Activated naive CD4-positive, alpha-beta T cell (primary cell): ENCODE measurements at places on chromosomes 1 and 21.

- no peak for DNase-seq
These were observed 41.4 kb downstream of the YARS1 start for GRCh38 chr1:32775640-32776337.

DNA sequence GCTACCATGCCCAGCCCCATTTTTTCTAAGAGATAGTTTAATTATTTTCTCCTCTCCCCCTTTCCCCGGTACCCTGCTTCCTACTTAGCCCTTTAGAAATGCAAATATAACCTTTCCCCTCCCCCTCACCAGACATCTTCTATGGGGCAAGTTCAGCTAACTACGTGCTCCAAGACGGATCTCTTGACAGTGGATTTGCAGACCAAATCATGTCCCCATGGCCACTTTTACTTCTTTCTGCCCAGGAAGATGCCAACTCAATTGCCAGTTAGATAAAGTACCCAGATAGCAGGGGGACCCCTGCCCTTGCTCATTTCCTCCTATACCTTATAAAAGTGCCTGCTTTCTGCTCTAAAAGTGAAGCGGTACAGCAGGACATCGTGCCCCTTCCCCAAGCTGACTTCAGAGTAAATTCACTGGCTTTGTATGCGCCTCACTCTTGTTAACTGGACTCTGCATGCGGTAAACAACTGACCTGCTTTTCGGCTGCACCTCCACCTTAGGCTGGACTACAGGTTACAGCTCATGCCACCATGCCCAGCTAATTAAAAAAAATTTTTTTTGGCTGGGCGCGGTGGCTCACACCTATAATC, 7.4 kb downstream of the DNAJC11 start:
- no peak for DNase-seq

- no peak for DNase-seq
These were observed 10.6 kb upstream of the OLIG2 start for GRCh38 chr21:33015096-33015495.

DNA sequence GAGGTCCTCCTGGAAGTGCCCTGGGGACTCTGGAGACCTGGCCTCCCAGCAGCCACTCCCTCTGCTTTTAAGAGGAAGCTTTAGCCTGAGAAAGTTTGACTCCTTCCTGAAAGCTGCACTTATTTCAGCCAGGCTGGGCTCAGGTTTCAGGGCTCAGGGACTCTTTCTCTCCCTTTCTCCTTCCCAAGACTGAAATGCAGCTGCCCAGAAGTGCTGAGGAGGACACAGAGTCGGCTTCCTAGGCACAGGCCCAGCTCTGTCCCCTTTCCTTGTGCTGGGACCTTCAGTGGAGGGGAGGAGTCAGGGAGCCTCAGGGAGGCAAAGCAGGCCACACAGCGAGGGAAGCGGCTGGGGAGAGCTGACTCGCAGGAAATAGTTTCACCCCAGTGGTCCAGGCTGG, 137.3 kb downstream of the NAV1 start:
- no peak for DNase-seq

DNA sequence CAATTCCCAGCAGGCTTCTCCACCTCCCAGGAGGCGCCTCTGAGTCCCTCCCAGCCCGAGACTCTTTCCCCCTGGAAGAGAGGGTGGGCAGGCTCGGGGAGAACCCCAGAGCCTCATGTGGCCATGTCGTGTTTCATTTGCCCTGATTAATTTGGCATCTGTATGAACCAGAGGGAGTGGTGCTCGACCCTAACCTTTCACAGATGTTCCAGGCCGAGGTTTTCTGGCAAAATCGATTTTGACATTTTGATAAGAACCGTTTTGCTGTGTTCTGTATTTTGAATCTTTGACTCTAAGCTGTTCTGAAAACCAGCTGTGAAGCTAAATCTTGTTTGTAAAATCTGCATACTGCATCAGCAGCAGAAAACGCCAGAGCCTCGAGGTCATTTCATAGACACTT, 367.4 kb downstream of the CAMTA1 start:
- no peak for DNase-seq

- DNase-seq = no peak
These were observed 934 bp downstream of the ASPM start for GRCh38 chr1:197145446-197146024.

DNA sequence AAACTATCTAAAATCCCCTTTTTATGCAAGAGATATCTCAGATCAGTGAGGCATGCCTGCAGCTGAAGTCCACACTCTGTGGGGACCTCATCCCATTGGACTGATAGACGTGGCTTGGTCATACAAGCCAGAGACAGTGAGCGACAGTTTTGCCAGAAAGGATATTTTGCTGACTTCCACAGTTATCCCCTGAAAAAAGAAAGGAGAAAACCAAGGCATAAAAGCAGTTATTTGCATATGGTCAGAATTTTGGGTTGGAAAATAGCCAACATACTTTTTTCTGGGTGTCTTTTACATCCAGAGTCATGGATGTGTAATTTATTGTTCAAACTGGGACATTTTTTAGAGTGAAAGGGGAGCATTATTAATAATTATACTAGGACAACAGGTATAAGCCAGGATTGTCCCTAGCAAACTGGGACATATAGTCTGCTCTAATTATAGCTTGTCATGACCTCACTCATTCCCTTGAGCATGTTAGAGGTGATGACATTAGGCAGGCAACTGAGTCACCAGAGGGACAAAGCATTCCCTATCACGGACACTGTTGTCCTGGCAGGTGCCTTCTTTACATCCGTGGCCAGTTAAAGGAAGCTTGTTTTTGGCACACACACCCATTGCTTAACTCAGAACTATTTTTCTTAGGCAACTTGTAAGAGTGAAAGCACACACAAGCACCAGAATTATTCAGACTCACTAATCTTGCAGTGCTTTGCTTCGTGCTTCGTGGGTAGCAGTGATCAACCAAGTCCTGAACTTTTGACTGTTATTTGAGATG, 65.5 kb downstream of the PRRX1 start:
- DNase-seq = no peak

DNA sequence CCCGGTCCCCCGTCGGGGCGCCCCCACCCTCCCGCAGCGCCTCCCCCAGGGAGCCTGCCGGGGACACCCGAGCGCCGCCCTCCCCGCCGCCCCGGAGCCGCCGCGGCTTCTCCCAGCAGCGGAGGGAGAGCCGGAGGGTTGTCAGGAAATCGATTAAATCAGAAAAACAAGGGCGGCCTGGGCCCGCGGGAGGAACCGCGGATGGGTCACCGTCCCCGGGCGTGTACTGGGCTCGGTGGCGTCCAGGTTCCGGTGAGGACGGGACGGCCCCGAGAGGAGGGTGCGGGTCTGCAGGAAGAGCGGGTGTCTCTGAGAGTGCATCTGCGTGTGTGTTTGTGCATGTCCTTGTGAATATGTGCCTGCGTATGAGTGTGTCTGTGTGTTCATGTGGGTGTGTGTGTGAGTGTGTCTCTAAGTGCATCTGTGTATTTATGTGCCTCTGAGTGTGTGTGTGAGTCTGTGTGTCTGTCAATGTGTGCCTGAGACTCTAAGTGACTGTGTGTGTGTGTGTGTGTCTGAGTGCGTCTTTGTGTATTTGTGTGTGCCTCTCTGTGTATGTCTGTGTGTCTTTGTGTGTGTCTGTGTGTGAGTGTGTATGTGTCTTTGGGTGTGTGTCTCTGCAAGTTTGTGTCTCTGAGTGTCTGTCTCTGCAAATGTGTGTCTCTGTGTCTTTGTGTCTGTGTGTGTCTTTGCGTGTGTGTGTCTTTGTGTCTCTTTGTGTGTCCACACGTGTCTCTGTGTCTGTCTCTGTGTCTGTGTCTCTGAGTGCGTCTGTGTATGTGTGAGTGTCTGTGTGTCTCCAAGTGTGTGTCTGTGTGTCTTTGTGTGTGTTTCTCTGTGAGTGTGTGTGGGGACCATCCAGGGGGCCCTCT, 1.1 kb downstream of the SPSB1 start:
- DNase-seq = no peak

DNA sequence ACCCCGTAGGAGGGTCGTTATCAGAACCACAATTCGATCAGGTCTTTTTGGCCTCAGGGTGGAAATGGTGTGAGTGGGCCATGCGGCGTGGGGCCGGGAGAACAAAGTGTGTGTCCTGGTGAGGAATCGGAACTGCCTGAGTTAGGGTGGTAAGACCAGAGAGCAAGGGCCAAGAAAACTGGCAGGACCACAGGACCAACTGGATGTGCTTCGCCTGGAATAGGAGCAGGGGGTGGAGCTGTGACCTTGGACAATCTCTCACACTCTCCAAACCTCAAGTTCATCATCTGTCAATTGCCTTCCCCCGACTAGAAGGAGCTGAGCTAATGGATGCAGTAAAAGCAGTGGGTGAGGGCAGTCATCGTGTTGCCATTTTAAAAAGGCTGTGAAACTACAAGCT, 59.5 kb downstream of the NAV1 start:
- no peak for DNase-seq

- peak; percentile 8 for DNase-seq
These were observed 21.2 kb downstream of the PEX14 start for GRCh38 chr1:10495952-10496351.

GRCh38 chr1:12184008-12184681, 17.4 kb downstream of the TNFRSF1B start:
- DNase-seq = no peak

DNA sequence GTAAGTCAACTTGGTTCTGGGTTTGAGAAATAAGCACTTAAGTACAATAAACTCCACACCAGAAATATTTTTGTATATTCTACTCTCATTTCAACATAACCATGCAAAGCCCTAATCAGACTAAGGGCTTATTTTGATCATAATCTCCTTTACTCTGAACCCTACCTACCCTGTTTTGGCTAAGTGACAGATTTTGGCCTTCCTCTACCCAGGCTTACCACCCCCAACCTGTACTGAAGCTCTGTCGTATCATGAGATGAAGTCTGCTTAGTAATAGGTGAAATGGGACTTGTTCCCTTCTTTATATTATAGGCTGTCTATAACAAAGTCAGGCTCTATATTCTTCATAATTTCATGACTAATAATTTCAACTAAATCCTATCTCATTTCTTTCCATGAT, 135.5 kb downstream of the RERE start:
- DNase-seq = no peak

- DNase-seq = no peak
These were observed 90.0 kb downstream of the VWA5B1 start for GRCh38 chr1:20380616-20381035.

DNA sequence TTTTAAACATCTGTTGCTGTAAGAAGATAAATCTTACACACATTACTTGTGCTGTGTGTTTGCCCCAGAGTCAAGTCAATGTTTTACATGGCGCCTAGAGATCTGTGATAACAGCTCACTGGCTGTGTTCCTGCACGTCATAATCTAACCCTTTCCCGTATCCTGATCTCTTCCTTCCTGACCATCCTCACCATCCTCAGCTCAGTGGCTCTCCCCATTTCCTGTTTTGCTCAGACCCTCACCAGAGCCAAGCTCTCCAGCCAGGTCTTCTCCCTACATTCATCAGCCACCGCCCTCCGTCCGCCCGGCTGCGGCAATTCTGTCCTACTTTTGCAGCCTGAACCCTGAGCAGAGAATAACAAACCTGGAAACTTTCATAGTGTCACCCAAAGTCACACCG, 824.7 kb downstream of the USP25 start:
- DNase-seq = no peak

GRCh38 chr1:68221980-68222373, 10.3 kb downstream of the WLS start:
- no peak for DNase-seq

GRCh38 chr1:86356247-86356646, 39.9 kb downstream of the ODF2L start:
- DNase-seq = no peak

DNA sequence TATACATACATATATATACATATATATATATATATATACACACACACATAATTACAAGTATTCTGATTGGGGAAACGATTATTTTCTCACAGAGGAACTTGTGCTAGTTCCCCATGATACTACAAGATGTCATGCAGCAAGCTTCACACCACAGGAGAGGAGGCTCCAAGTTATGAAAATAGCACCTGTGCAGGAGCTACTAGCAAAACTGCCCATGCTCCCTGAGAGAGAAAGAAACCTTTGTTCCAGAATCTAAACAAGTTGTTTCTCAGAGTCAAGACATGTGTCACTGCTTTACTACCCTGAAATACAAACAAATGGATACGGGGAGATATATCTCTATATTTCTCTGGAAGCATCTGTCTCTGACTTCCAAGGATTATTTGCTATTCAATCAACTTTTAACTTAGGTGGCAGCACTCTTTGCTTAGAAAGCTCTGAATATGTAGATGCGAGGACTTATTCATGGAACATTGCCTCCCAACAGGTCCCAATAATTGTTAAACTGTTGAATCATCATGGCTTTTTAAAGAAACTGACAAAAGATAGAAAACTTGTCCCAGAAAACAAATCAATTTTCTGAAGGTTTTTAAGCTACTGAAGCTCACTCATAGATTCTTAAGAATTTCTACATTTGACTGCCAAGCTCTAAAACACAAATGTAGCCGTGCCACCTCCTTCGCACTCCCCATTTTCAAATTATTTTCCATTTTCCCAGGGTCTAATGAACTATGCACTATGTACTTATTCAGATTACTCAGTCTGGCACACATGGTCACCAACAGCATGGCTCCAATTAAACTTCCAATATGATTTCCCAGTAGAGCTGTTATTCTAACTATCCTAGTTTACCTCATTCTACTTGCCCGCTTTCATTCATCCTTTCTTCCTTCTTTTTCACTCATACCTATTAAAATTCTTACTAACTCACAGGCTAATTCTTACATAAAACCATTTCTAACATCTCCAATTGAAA, 929.1 kb downstream of the LTN1 start:
- DNase-seq = no peak

- DNase-seq = no peak
These were observed 297.6 kb downstream of the DISC1 start for GRCh38 chr1:231924180-231924579.

DNA sequence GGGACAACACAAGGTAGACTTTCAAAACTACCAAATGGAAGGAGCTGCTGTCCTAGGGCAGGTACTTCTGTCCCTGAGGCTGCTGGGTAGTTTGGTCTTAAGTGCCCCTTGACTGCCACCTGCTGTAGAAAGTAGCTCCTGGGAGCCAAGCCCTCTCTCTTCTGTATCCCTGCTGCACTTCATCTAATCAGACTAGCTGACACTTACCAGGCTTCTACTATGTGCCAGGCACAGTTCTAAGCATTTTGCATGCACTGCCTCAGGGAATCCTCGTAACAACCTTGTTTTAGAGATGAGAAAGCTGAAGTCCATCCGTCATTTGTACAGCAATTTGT, 15.9 kb upstream of the SRSF4 start:
- DNase-seq = no peak
